H7 (cell line): ENCODE measurements at places on chromosomes 1 and 21. TPM values are rescaled to one million over a fixed set of nuclear protein-coding genes. Genes with fewer than 3 reads are reported as not detected.

- no peak for DNase-seq
Observed at GRCh38 chr1:56202186-56202585, 377.2 kb downstream of the PLPP3 start.

- DNase-seq, result no peak
Observed at GRCh38 chr1:233245191-233245765, 50.2 kb downstream of the PCNX2 start.

DNA sequence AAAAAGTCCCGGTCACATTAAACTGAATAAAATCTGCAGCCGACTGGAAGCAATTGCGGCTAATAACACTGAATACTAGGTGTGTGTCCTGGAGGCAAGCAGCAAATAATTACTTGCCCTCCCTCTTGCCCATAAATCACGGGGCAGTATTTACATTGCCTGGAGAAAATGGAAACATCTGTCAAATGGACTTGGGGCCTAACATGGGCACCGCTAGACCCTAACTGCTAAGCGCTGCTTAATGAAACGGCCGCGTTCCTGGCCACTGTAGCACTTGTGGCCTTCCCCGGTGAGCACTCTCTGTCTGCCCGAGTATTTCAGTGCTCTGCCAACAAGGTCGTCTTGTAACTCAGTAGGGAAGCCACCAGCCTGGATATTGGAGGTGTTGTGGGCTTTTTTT is 23.9 kb upstream of the KNCN start:
- no peak for DNase-seq

- no peak for DNase-seq
Observed at GRCh38 chr1:78101514-78101913, 55.7 kb downstream of the GIPC2 start.

- no peak for DNase-seq
Observed at GRCh38 chr21:37061926-37062592, 10.8 kb downstream of the PIGP start.

DNA sequence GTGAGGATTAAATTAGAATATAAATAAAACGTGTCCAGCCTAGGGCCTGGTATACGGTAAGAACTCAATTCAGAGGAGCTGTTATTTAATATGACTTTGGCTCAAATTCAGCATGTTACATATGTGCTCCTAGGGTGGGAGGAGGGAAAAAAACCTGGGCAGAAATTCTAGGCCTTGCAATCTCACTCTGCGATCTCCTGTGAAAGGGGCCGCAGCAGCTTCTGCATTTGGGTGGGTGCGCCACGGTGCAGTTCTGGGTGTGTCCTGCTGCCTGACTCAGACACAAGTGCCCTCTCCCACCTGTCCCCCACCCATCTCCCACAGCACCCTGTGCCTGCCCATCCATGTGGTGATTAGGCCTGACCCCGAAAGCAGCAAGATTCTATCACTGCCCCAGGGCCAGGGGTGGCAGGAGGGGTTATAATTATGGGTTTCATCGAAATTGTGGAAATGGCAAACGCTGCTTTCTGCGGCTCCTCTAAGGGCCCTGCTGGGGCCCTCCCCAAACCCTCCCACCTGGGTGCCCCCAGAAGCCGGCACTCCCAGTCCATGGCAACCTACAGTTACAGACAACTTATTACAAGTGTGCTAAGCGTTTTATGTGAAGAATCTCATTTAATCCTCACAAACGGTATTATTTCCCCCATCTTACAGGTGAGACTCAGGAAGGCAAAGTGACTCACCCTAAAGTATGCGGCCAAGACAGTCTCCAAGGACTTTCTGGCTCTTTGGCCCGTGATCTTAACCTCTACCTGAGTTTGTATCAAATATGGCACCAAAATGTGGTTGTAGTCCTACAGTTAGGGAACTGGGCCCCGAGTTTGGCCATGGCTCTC is 25.5 kb upstream of the GRHL3 start:
- no peak for DNase-seq

GRCh38 chr1:200951016-200951415 is 56.3 kb downstream of the INAVA start:
- no peak for DNase-seq

- no peak for DNase-seq
Observed at GRCh38 chr1:198185759-198186158, 29.0 kb downstream of the NEK7 start.

- peak; percentile 43 for DNase-seq
Observed at GRCh38 chr1:156814571-156815260, 1.9 kb downstream of the SH2D2A start.

- DNase-seq, result peak; percentile 48
Observed at GRCh38 chr1:59143811-59144210, 153.1 kb upstream of the FGGY start.

DNA sequence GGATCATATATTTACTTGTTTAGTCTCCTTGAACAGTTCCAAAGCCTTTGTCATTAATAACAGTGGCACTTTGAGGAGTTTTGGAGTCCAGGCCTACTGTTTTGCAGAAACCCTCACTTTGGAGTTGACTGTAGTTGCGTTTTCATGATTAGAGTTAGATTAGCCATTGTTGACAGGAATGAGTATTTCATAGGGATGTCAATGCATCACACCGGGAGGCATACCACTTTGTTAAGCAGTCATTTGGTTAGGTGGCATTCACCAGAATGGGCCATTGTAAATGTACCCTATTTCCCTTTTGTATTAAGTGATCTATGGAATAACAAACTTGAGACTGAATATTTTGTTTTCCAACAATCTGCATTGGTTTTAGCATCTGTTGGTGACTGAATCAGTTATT is 11.8 kb downstream of the MRPS6 start:
- DNase-seq, result no peak

DNA sequence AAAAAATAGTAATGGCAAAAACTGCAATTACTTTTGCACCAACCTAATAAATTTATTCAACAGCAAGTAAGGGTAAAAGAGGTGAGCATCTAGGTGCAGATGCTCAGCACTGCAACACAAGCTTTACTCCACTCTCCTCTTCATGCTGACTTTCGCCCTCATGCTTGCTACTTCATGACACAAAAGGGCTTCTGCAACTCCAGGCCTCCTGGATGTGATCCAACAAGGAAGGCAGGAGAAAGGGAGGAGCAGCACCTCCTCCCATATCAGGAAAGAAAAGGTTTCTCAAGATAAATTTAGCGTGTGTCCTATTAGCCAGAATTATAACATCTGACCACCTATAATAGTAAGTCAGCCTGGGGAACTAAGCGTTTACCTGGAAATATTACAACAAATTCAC is 11.6 kb downstream of the SYF2 start:
- no peak for DNase-seq

- DNase-seq, result no peak
Observed at GRCh38 chr1:182428043-182428442, 21.9 kb upstream of the RGSL1 start.

DNA sequence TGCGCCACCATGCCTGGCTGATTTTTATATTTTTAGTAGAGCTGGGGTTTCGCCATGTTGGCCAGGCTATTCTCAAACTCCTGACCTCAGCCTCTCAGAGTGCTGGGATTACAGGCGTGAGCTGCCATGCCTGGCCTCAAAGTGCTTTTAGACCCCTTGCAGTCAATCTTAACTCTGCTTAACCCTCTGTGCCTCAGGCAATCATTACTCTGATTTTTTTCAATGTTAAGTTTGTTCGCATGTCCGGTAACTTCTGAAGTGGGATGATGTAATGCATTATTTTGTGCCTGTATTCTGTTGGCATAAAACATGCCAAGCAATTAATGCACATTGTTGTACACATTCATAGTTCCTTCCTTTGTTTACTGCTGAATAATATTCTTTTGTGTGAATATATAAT is 18.6 kb downstream of the SMG7 start:
- DNase-seq, result no peak

DNA sequence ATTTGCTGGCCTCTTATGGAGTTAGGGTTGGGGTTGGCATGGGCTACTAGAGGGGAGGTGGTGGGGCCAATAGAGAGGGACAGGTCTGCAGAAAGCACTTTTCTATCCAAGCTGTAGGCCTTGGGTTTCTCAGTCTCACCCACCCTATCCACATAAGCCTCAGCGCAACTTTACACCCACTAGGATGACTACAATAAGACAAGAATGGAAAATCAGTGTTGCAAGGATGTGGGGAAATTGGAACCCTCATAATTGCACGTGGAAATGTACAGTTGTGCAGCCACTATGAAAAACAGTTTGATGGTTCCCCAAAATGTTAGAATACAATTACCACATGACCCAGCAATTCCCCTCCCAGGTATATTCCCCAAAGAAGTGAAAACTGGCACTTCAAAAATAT is 14.0 kb upstream of the GSTM4 start:
- DNase-seq, result peak; percentile 1

DNA sequence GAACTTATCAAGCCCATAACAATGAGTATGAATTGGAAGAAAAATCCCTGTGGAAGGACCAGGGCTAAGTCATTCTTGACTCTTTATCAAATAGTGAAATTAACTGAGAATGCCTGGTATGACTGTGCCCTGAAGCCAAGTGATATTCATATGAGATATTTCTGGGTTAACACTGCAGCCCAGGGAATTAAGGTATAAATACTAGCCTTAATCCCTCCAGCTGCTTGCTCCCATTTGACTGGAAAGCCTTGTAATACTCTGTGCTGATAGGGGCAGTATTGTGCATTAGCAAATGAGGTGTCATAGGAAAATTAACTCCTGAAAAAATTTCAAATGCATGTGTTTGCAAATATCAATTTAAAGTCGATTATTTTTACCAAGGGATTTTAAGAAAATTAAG is 568.8 kb downstream of the LMO4 start:
- DNase-seq, result no peak

- DNase-seq, result no peak
Observed at GRCh38 chr1:23889074-23889473, 21.0 kb upstream of the FUCA1 start.

GRCh38 chr21:15171546-15171945 is 106.7 kb upstream of the NRIP1 start:
- no peak for DNase-seq

DNA sequence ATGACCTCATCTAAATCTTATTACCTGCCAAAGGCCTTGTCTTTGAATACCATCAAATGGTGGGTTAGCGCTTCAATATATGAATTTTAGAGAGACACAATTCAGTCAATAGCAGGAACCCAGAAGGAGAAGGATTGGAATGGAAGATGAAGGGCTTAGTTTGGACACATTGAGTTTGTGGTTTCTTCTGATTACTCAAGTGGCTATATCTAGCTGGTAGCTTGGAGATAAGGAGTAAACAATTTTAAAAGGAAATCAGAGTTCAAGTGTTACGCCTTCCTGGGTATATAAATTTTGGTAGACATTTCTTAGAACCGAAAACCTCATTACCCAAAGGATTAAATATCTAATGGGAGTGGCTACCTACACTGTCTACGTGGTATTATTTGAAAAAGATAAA is 80.2 kb downstream of the RGS2 start:
- DNase-seq, result no peak

DNA sequence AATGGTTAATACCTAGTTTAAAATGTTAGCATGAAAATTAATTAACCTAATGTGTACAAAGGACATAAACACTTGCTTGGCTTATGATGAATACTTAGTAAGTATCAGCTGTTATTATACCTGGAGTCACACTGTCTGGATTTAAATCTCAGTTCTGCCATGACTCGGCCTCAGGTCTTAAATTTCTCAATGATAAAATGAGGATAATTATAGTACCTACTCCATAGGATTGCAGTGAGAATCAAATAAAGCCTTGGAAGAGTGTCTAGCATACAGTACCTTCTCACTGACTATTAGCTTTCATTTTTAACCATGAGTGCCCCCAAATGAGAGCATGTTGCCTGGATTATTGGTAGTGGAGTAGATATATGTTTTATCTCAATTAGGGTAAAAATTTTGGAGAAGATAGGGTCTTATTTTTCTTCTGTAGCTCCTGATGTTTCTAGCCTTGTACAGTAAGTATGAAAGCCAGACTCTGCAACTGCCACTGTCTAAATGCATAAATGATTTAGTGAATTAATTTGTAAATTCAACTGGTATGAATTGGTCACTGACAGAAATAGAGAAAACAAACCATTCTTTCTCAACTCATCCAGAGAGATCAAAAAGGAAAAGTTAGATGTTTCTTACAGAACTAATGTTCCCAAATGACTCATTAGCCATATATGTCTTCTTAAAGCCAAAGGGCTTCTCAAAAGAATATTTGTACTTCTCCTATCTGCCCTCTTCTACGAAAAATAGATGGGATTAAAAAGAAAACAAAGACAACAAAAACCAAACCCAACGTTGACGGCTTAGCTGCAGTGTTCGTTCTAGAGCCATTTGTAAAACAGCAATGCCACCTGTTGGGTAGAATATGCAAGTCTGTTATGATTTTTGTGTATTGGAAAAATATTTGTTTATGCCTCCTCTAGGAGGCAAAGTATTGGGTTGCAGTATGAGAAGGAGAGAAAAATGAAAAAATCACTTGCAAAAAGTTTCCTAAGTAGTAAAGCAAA is 53.8 kb upstream of the MROH9 start:
- no peak for DNase-seq

DNA sequence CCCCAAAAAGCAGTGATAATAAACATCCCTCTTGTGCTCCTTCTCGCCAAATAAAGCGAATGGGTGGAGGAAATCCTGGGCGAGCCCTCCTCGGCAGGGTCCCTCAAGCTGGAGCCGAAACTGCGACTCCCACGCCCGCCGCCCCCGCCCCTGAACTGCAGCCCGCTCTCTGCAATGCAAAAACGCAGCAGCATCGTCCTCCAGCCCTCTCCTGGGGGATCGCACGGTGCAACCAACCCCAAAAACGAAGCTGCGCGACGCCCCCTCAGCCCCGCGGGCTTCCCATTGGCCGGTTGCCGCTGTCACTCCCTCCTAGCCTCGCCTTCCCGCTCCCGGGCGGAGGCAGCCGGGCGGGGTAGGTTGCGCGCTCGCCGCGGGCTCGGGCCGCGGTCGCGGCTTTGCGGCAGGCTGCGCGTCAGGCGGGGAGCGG is at the start of gene TMCC2:
Gene TMCC2, plus strand, starts transcription at position 363 of the 430 bp plus-strand sequence. CDS start 619 bp downstream, outside the sequence.
- DNase-seq, result peak; percentile 99

DNAI4 gene
- total RNA-seq, result 1.6 and 3.8 TPM in 2 replicates

ELF3 gene
- 3.6 and 6.9 TPM in 2 replicates for total RNA-seq

SPRR2B gene
- total RNA-seq, result not detected in 2 replicates

DIRAS3 gene
- total RNA-seq, result 0.10 TPM in 1 of 2 replicates, not detected in the other

ZNF496 gene
- 127 and 150 TPM in 2 replicates for total RNA-seq

ZNF697 gene
- total RNA-seq, result 17.3 and 20.1 TPM in 2 replicates

VASH2 gene
- 50.9 and 74.6 TPM in 2 replicates for total RNA-seq

PAPPA2 gene
- 0.45 and 2.4 TPM in 2 replicates for total RNA-seq

RIMKLA gene
- total RNA-seq, result 1.1 and 2.7 TPM in 2 replicates

NHLH2 gene
- 0.73 and 0.81 TPM in 2 replicates for total RNA-seq

GJA4 gene
- 0.85 and 3.2 TPM in 2 replicates for total RNA-seq

IL19 gene
- total RNA-seq, result not detected in 2 replicates

AKNAD1 gene
- not detected in 2 replicates for total RNA-seq

DAB1 gene
- 14.3 and 16.4 TPM in 2 replicates for total RNA-seq

AIRE gene
- total RNA-seq, result 0.07 and 0.31 TPM in 2 replicates

CD34 gene
- total RNA-seq, result not detected in 2 replicates

MYBPH gene
- total RNA-seq, result not detected in 2 replicates

MFAP2 gene
- total RNA-seq, result 176 and 202 TPM in 2 replicates

GOLT1A gene
- total RNA-seq, result 0.76 and 1.0 TPM in 2 replicates

TMEM50A gene
- 79.7 and 90.5 TPM in 2 replicates for total RNA-seq

ARHGAP30 gene
- total RNA-seq, result 0.11 TPM in 1 of 2 replicates, not detected in the other
